ENCODE measurements at places on chromosomes 2 and 18.

GRCh38 chr2:60634438-60634837 is 81.0 kb upstream of the BCL11A start:
- no peak for DNase-seq

DNA sequence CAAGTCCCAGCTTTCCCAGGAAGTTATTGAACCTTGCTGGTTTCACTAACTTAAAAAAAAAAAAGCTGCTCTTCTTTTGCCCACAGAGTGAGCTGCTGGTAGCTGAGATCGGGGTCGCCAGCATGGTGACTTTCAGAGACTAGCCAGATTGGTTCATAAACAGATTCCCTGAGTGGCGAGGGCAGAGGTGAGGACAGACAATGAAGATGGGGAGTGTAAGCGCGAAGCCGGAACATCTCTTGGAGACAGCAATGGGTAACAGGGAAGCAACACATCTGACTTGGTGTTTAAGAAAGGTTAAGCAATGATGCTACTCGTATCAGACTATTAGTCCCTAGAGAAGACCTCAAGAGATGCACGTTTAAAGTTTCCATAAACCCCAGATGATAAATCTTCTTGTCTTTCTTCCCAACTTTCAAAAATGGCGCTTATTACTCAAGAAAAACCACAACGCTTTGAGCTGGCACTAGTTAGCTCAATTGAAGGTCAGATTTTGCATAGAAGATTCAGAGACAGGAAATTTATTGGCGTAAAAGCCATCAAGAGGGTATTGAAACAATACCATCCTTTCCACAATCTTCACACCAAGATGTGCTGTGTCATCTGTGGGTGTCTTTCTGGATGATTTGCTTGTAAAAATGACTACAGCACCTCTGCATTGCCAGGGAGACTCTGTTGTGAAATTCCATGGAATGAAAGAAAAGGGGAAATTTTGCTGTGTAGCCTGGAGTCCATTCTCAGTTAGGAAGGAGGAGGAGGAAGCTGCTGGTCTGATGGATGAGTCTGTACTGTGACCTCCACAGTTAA is 193.1 kb upstream of the CXCR4 start:
- DNase-seq: peak; percentile 4

GRCh38 chr2:41989501-41990180 is 58.2 kb upstream of the PKDCC start:
- DNase-seq: no peak

GRCh38 chr2:64414736-64415435 is 39.1 kb upstream of the LGALSL start:
- DNase-seq: no peak

GRCh38 chr2:226669905-226670304 is 129.7 kb downstream of the IRS1 start:
- no peak for DNase-seq

DNA sequence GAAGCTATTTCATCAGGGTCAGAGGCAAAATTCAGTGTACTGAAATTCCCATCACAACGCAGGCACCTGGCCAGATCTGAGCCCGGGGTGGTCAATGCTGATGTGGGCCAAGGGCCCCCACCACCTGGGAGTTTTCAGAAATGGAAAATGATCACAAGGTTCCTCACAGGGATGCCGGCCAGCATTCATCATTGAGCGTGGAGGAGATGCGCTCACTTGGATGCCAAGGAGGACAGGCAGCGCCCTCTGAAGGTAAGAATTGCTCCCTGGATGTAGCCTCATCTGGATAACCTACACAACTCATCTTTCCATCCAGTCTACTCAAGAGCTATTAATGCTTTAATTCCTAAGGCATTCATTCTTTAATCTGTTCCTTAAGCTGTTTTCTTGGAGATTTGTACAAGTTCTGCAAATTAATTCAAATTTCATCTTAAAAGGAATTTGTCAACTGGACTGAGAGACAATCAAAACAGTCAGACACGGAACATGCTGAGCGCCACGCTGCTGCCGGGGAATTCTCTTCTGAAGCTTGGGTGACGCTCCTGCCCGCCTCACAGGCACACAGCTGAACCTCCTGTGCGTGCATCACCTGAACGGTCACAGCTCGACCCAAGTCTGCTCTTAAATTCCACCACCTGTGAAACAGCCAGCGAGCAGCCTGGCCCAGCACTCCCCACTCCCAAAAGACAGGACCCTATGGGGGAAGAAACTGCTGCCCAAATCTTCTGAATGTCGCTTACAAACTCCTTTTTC is 206.7 kb downstream of the HDAC4 start:
- no peak for DNase-seq

GRCh38 chr18:22846088-22846683 is 86.9 kb upstream of the RBBP8 start:
- DNase-seq: no peak

GRCh38 chr2:33272001-33272400 is 204.4 kb upstream of the RASGRP3 start:
- no peak for DNase-seq

- no peak for DNase-seq
Observed at GRCh38 chr2:189437926-189438325, 3.3 kb upstream of the WDR75 start.

- no peak for DNase-seq
Observed at GRCh38 chr2:234690569-234691213, 193.8 kb upstream of the ARL4C start.

DNA sequence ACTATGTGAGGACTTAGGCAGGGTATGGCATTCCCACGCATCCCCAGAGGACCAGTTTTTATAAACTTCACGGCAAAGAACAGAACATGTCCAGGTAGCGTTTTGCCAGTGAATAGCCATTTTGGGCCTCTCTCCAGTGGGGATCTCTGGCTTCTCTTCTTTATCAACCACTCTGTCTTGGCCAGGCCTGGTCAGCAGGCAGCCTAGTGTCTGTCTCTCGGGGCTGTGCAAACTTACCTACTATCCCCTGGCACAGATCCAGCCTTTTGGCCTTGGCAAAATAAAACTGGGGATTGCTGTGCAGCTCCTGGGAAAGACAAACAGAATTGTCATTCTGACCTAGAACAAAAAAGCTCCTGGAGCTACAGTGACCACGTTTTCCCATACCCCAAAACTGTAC is 14.5 kb downstream of the CAPN14 start:
- no peak for DNase-seq

GRCh38 chr2:229520691-229521096 is 193.7 kb downstream of the DNER start:
- no peak for DNase-seq

- DNase-seq: no peak
Observed at GRCh38 chr2:68292108-68292710, 27.5 kb downstream of the CNRIP1 start.

GRCh38 chr2:134138115-134138514 is 115.8 kb upstream of the MGAT5 start:
- DNase-seq: no peak

GRCh38 chr2:19894134-19894792 is 7.5 kb downstream of the TTC32 start:
- no peak for DNase-seq

DNA sequence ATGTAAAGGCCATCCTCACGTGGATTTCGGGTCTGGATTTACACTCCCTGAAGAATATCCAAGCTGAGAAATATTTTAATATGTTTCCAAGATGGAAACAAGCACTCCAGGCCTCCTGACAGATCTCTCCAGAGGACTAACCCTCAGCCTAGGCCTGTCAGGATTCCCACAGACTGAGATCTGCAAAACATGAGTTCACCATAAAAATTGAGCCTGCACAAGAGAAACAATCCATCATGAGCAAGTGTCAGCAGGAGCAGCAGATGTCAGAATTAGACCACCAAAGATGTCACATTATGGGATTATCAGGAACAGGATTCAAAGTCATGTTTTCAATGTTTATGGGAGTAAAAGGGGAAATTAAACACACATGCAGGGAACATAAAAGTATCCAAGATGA is 191.3 kb downstream of the TFCP2L1 start:
- no peak for DNase-seq

GRCh38 chr2:131015764-131016163 is 77.5 kb downstream of the FAM168B start:
- DNase-seq: no peak
